ENCODE measurements at places on chromosomes 16 and 17.

GRCh38 chr17:30296499-30297080 is 4.8 kb upstream of the BLMH start:
- DNase-seq = no peak

DNA sequence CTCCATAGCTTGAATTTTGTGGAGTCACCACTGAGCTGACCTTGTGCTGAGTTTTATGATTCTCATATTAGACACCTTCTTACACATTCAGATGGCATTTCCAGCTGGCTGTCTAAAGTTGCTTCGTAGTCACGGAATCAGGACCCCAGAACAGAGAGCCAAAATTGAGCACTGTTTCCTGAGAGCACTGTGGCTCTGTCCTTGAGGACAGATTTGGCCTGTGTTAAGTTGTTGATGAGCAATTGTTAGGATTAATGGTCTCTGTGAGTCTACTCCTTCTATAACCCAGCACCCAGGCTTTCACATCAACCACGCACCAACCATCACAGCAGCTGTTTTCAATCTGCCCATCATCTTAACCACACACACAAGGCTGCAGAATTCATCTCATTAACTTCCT is 277.5 kb upstream of the HSBP1 start:
- DNase-seq = no peak

DNA sequence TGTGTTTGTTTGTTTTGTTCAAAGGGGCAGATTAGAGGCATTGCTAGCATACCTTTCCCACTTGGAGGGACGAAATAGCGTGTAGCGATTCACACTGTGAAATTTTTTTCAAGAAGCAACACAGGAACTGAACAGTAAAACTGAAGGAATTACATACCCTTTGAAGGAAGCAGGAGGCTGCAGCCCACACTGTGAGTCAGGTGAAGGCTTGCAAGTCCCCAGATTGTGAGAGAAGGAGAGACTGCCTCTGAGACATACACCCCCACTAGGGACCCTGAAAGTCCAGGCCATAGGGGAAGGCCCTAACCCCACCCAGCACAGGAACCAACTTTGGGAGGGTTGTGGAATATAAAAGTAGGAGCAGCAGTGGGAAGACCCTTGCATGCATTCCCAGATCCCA is 69.6 kb upstream of the HS3ST3A1 start:
- no peak for DNase-seq

- peak; percentile 68 for DNase-seq
These were observed 31.7 kb downstream of the DRC3 start for GRCh38 chr17:18004345-18004744.

DNA sequence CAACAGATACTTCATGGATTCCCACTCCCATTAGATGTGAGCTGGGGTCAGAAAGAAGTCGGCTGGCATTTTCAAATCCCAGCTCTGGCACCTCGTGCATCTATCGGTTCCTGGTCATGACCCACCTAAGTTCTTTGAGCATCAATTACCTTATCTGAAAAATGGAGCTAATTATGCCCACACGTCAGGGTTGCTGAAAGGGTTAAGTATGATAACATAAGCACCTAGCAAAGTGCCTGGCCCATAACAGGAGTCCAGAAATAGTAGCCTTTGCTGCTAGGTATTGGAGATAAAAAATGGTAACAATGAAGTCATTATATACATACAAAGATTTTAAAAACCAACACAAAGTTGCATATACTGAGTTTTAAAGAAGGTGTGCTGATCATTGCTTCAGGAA is 14.1 kb upstream of the GNA13 start:
- no peak for DNase-seq

DNA sequence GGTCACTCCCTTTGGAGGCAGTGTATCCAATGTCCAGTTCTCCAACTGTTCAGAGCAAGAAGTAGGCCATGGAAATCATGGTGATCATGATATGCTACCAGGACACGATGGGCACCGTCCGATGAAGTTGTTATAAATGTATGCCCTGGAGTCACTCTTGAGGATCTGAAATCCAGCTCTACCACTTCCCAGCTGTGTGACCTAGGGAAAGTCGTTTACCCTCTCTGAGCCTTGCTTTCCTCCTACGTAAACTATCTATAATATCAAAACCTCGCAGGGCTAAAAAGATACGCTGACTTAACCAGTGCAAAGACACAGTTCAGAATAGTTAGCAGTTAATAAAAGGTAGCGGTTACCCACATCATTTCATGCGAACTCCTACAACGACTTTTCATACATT is 194.2 kb downstream of the XYLT1 start:
- DNase-seq = no peak

GRCh38 chr17:55266958-55267688 is 2.4 kb downstream of the HLF start:
- no peak for DNase-seq

DNA sequence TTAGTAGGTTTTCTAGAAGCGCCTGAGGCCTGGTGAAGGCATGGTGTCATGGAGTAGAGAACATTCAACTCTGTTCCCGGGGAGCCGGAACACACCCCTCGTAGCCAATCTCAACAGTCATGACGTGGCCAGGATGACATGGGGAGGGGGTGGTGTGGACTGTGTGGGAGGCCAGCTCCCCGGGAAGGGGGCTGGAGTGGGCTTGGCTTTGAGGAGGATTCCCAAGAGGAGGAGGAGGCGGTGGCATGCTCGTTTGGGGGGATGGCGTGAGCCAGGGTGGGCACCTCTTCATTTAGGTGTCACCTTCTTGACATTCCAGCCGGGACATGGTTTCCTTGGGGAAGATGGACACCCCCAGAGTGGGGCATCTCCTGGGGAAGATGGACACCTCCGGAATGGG is 257.5 kb downstream of the SEC14L1 start:
- no peak for DNase-seq

DNA sequence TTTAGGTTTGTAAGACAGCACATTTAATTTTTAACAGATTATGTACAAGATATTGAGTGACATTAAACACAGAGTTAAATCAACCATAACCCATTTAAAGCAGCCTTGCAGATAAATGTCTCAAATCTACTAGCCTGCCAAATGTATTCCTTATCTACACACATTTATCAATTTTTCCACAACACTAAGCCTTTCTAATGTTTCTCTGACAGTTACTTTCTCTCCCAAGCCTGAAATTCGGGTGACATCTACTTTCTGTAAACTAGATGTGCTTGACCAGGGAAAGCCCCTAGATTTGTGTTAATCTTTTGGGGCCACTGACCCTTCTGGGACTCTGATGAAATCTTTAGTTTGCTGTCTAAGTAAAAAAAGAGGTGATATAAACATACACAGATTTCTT is 69.0 kb downstream of the CDH13 start:
- no peak for DNase-seq

DNA sequence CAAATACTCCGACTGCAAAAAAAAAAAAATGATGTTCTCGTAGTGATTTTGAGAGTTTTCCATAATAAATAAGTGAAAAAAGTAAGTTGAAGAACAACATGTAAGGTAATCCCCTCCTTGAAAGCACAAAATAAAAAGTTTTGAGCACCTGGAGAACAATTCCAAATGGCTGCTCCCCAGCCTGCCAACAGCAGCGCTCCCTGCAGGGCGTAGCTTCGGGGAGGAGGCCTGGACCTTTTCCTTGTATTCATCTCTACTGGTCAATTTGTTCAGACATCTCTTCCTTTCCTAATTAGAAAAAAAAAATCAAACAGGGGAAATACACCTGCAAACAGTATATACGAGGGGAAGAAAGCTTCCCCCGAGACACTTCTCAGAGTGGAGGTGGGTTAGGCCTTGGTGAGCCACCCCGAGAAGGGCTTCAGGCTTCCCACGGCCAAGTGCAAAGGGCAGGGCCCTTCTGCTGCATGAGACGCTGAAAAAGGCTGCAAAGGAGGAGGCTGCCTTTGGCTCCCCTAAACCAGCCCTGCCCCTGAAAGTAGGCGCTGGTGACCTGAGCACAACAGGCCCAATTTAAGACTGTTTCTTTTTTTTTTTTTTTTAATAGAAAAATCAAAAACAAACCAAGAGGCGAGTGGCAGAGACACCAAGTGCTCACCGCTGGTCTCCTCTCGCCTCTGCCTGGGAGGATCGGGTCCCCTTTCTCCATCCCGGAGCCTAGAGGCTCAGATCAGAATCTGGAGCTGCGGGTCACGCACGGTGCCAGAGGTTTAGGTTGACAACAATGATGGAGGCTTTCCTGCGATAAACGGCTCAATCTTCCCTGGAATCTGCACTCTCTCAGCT is 193.1 kb upstream of the FOXF1 start:
- DNase-seq = no peak

DNA sequence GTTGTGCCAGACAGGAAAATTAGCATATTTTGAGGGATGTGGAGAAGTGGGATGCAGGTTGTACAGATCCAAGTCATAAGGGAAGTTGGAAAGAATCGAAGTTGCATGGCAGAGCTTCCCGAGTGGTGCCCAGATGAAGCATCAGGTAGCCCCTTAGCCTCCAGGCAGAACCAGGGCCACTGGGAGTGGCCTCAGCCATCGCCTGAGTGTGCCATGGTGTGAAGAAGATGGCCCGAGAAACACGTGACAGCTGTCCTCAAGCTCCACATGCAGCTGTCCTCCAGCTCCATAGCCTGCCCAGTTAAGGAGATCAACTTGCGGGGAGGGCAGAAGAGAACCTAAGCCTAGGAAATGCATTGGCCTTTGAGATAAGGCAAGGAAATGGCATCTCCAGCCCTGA is 33.5 kb downstream of the TMC6 start:
- no peak for DNase-seq

GRCh38 chr16:60788631-60789030 is 1247.6 kb downstream of the CDH8 start:
- no peak for DNase-seq

DNA sequence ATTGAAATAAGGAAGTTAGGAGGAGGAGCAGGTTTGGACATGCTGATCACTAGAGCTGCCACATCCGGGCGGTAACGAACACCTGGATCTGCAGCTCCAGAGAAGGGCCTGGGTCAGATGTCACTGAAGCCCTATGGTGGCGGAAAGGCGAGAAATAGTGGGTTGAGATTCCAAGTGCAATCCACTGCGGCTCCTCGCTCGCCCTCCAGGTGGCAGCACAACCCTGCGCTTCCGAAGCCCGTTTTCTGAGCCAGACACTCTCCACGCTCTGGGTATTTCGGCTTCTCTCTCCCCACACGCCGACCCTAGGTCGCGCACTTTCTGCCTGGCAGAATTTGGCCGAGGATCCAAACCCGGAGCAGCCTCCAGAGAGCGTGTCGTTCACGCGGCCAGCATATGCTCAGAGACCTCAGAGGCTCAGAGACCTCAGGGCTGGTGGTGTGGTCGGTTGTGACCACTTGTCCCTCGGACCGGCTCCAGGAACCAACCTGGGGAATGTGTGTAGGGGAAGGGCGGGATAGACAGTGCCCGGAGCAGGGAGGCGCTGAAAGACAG is 922 bp upstream of the SLC2A4 start:
- peak; percentile 83 for DNase-seq

- DNase-seq = peak; percentile 53
These were observed 3.3 kb downstream of the COL1A1 start for GRCh38 chr17:50198026-50198669.

GRCh38 chr16:12293017-12293618 is 316.6 kb downstream of the SNX29 start:
- no peak for DNase-seq

- DNase-seq = no peak
These were observed 79.6 kb upstream of the CACNG5 start for GRCh38 chr17:66755101-66755943.

DNA sequence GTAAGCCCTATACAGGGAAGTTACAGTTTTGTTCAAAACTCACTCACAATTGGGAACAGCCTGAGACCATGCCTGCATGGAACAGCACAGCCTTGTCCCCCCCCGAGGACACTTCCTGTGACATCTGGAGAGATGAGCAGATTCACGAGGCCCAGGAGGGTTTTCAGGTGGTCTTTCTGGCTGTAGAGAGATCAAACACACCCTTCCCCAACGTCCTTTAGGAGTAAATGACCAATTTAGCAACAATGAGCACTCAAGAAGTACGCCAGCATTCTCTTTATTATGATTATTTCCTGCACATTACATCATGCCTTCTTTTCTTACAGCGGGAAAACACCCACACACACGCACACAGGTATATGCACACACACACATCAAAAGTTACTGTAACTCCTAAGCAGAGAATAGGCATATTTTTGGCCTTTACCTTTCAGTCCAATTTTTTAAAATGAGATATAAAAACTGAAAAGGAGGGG is 39.0 kb downstream of the ADCY9 start:
- DNase-seq = no peak

GRCh38 chr16:53090591-53091411 is 36.0 kb downstream of the CHD9 start:
- DNase-seq = peak; percentile 92

GRCh38 chr16:78001451-78002025 is 20.8 kb upstream of the CLEC3A start:
- DNase-seq = no peak

GRCh38 chr16:69013991-69014390 is 91.5 kb upstream of the HAS3 start:
- DNase-seq = no peak

- DNase-seq = no peak
These were observed 52.6 kb upstream of the MAP3K14 start for GRCh38 chr17:45369421-45369820.

DNA sequence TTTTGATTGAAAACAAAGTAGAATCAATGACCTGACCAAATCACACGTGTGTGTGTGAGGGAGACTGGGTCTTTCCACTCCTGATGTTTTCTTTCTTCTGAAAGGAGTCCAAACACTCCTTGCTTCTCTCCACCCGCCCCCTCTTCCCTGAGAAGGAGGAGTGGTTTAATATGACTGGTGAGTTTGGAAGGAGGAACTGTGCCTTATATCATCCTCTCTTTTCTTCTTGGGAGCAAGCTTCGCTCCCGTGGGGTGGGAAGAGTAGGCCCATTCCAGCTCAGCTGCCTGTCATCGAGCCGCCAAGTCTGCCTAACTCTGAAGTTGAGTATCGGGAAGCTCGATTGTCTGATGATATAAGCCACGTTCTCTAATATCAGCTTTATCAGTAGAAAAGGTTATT is 96.5 kb downstream of the YPEL2 start:
- no peak for DNase-seq

DNA sequence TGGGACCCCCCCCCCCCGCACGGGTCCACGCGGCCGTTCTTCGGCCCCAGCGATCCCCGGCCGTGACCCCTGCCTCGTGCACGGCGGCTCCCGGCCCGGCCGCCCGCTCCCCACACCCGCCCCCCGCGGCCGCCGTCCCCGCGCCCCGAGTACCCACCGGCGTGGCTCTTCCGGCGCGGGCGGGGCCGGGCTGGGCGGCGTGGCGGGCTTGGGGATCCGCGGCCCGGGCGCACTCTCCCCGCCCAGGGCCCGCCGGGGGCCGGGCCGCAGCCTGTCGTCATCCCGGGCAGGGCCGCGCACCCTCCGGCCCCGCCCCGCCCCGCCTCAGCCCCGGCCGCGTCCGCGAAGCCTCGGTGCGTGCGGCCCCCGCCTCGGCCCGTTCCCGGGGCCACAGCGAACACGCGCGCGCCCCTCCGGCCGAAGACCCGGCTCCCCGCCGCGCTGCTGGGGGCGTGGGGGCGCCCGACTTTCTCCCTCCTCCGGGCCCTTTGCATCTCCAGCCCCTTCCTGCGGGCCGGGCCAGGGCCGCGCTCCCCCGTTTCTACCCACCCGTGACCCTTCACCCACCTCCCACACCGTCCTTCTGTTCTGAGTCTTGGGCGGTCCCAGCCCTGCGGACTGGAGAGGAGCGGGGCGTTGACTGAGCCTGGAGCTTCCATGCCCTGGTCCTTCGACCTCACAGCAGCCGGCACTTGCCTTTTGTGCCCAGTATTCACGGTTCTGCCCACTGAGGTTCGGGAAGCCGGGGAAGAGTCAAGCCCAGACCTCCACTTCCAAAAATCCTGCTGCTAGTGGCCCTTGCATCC is 840 bp downstream of the MYO1C start:
- no peak for DNase-seq

GRCh38 chr16:27685807-27686206 is 135.9 kb downstream of the KATNIP start:
- DNase-seq = no peak

- no peak for DNase-seq
These were observed 5.4 kb upstream of the BBS2 start for GRCh38 chr16:56525236-56525635.

Measured in NCI-H1694 treated with DMSO at 0.1 percent for 48 hours (cell line).